Stimulated activated CD8-positive, alpha-beta memory T cell treated with anti-CD3 and anti-CD28 coated beads, Interleukin-7, amount 100 ng/mL, for 1 hour (primary cell): ENCODE measurements at places on chromosomes 4 and X.

GRCh38 chrX:18873189-18873791 lies 110.6 kb downstream of the PHKA2 start:
- no peak for DNase-seq

DNA sequence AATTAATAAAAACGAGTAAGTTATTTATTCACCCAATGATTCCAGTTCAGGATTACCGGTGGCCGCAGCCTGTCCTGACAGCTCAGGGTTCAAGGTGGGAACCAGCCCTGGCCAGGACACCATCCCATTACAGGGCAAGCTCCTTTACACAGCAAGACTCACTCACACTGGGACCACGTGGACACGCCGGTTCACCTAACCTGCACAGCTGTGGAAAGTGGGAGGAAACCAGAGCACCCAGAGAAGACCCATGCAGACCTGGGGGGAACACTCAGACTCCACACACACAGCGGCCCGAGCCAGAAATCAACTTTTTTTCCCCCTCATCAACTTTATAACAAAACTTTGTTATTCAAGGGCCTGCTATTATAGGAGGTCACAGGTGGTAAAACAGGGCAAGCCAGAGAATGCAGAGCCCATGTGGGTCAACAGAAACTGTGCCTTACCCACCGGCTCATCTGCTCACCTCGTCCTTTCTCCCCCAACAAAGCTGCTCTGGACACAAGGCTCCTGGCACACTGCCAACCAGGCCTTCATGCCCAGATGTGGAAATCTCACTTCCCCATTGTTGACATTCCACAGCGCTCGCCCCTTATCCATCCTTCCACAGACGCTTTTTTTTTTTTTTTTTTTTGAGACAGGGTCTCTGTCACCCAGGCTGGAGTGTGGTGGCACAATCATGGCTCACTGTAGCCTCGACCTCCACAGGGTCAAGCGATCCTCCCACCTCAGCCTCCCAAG lies 8.0 kb upstream of the ODAPH start:
- no peak for DNase-seq

DNA sequence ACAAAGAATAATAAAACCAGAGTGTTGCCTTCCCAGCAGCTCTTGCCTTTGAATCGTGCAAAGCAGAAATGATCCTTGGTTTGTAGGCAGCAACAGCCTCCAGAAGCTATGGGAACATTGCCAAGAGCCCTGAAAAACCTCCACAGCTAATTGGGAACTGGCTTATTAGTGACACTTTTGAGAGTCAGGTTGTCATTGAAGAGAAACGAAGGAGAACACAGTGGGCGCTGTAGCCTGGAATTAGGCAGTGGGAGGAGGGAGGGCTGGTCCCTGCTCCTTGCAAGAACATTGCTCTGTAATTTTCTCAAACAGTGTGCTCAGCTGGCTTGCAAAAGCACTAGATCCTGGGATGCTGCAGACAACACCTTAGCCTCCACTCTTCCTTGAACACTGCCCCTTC lies 331.5 kb upstream of the EMCN start:
- DNase-seq: no peak

DNA sequence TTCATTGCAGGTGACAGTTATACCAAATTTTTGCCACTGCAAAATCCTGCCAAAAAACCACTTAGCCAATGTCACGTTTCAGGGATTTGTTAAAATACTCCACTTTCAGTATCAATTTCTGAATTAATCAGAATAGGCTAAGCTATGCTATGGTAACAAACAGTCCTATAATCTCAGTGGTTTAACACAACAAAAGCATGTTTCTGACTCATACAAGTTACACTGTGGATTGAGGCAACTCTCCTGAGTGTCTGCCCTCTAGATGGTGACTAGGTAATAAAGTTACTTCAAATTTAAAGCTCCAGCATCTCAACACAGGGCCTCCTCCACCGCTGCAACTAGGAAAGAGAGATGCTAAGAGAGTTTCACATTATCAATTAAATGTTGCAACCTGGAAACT lies 23.0 kb upstream of the RADX start:
- DNase-seq: no peak

- DNase-seq: no peak
Measured at GRCh38 chr4:83413676-83414075, 41.9 kb downstream of the HELQ start.

DNA sequence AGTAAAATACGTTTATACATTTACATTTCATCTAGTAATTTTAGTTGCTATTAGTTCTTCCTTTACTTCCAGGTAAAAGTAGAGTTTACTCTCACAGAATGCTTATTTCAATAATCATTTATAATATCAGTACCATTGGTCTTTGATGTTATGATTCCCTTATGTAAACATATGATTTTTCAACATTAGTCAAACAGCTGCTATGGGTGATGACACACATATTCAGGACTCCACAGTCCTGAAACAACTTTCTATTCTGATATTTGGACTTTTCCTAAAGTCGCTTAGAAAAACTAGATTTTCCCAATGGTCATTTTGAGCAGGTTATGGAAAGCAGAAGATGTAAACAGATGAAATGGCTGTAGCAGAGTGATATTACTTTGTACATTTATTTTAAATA lies 369.8 kb downstream of the UNC5C start:
- no peak for DNase-seq

- DNase-seq: no peak
Measured at GRCh38 chr4:92996533-92996932, 692.8 kb downstream of the GRID2 start.

DNA sequence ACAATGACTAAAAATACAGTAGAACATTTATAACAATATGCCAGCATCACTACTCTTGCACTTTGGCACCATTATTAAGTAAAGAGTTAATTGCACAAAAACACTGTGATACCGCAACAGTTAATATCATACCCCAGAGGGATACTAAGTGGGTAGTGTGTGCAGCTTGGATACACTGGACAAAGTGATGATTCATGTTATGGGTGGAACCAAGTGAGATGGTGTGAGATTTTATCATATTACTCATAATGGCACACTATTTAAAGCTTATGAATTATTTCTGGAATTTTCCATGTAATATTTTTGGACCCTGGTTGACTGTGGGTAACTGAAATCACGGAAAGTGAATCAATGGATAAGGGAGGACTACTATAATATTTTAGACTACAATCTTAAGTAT lies 265.3 kb downstream of the PCDH18 start:
- DNase-seq: no peak

- DNase-seq: no peak
Measured at GRCh38 chr4:121156822-121157769, 7.0 kb downstream of the TNIP3 start.

GRCh38 chr4:72701987-72702819 lies 133.2 kb upstream of the ADAMTS3 start:
- no peak for DNase-seq

- no peak for DNase-seq
Measured at GRCh38 chrX:134457708-134458107, 2.3 kb upstream of the HPRT1 start.

DNA sequence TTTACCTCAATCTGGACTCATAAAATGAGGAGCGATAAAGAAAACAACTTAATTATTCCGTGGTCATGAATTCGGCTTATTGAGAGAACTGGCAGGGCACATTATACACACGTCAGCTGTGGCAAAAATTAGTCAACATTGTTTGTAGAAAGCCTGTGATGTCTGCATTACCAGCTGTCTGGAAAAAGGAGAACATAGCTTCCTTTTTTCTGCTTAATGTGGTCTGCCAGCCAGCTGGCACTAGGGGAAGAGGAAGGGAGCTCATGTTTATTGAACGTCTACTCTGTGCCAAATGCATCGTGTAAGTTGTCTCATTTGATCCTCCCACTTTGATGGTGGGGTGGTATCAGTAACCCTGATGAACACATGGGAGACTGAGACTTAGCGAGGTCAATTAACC lies 367.6 kb downstream of the ARHGAP24 start:
- DNase-seq: no peak

DNA sequence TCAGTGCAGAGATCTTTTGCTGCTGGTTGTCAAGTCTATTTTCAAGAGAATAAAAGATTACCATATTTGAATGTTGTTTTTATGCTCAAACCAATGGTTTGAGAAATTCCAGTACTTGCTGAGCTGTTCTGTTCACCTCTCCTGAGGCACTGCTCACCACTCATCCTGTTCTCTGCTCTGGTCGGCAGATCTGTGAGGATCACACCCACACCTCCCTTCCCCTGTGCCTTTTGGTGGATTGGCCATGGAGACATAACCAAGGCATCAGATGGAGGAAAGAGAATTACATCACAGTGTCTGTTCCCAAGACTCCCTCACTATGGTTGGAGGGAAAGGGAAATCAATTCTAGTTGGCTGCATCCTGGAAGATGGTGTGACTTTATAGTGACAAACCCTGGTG lies 391.6 kb downstream of the ARHGAP24 start:
- no peak for DNase-seq

- no peak for DNase-seq
Measured at GRCh38 chr4:102663073-102663472, 97.7 kb downstream of the MANBA start.

DNA sequence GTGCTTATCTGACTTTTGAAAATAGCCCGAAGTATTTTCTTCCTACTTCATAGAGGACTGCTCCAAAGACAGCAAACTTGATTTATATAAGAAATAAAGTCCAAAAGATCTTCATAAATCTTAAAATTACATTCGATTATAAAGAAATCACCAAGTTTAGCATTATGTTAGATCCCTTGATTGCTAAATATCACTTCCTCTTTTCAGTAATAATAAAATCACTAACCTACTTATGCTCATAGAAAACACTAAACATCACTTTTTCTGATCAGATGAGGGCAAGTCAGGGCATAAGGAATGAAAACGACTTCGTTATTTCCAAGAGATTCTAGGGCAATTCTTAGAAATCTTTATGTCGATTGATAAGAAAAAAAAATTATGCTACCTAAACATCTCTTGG lies 32.0 kb downstream of the DYNLT3 start:
- DNase-seq: no peak

DNA sequence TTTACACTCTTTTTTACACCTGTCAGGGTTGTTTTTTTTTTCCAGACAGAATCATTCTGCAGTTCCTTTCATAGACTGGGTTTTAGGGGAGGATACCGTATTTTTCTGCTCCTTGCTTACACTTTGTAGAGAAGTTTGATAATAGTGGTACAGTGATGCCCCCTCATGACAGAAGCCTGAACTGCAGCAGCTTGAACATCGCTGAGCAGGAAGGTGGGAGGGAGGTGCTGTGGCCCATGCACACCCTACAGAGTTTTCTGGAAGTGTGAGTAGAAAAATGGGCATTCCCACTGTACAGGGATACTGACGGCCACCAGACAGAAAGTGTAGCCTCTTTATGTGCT lies 54.5 kb downstream of the RAB40A start:
- DNase-seq: peak; percentile 64

DNA sequence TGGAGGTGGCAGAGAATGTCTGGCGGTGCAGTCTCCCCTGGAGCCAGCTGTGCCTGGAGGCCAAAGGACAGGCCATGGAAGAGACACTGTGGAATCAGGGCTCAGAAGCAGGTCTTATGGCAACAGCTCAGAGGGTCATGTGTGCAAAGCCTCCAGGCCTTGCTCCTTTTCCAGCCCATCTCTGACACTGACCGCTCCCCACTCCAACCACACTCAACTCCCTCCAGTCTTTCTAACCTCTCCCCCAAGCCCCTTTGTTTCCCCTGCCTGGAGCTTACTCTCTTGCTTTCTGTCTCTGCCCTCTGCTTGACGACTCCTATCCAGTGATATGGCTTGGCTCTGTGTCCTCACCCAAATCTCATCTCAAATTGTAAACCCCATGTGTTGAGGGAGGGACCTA lies 34.2 kb upstream of the CRMP1 start:
- DNase-seq: no peak

DNA sequence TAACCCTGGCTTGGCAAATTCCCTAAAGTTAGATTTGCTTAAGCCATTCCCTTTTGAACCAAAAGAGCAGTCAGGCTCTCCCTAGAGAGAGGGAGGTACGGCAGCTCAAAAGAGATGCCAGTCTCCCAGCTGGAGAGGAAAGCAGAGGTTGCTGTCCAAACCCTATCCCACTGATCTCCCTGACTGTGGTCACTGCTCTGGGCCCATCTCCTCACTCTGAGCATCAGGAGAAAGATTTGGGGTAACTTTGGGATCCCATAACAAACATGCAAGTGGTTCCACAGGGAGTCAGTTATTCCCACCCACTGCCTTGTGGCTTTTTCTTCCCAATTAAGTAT lies 17.1 kb downstream of the ACSL1 start:
- DNase-seq: no peak

DNA sequence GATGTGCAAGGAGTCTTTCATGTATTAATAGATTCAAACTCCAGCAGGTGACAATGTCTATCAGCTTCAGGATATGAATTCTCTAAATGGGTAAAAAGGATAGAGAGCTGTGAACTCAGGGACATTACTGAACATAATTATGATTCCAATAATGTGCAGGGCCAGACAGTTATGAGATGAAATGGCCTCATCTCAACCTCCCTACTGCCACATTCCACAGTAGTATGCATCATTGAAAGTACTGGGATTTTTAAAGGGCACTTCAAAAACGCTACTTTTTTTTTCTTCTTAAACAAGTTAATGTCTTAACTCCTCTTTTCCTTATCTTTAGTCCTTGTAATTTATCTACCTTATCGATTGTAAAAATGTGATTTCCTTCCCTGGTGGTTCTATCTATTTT lies 202.0 kb downstream of the APBB2 start:
- no peak for DNase-seq

DNA sequence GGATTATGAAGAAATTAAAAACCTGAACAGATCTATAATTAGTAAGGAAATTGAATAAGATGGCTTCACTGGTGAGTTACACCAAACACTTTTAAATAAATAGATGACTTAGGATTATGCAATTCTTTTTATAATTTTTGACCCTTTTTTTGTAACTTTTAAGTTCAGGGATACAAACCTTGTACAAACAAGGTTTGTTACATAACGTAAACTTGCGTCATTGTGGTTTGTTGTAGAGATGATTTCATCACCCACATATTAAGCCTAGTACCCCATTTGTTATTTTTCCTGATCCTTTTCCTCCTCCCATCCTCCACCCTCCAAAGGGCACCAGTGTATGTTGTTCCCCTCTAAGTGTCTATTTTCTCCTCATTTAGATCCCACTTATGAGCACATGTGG lies 75.7 kb downstream of the CPEB2 start:
- DNase-seq: no peak

- DNase-seq: no peak
Measured at GRCh38 chr4:98959411-98959810, 30.5 kb upstream of the EIF4E start.

GRCh38 chr4:73311428-73311827 lies 52.8 kb upstream of the ANKRD17 start:
- no peak for DNase-seq

- DNase-seq: no peak
Measured at GRCh38 chrX:10726647-10727046, 106.3 kb upstream of the MID1 start.

DNA sequence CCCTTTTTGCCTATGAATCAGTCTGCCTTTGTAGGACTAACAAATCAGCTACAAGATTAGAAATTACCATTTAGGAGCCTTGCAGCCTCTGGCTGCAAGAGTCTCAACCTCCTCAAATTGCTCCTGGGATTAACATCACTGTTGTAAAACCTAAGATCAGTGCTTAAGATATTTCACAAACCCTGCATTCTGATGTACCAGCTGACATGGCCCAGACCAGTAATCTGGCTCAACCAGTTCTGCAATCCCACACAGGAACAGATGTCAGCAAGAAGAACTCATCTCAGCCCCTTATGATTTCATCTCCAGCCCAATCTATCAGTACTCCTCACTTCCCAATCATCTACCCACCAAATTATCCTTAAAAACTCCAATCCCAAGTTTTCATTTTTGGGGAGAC lies 32.5 kb upstream of the AADAT start:
- DNase-seq: no peak

GRCh38 chr4:68148800-68149685 lies 19.4 kb upstream of the TMPRSS11F start:
- DNase-seq: no peak
